ENCODE measurements at places on chromosomes 2 and 18. TPM values are rescaled to one million over a fixed set of nuclear protein-coding genes. Genes with fewer than 3 reads are reported as not detected.

The KCNK3 gene
- 32.8 TPM for total RNA-seq

The HOXD11 gene
- 0.49 TPM for total RNA-seq

The ANKRD23 gene
- total RNA-seq: 3.2 TPM

The UNC50 gene
- 43.6 TPM for total RNA-seq

The ATOH8 gene
- total RNA-seq: 3.8 TPM

The UGT1A8 gene
- 0.15 TPM for total RNA-seq

The XPO1 gene
- total RNA-seq: 189 TPM

The IGFBP2 gene
- 54.8 TPM for total RNA-seq

The IL36RN gene
- total RNA-seq: not detected

The COL6A3 gene
- total RNA-seq: 0.69 TPM

The POTEJ gene
- total RNA-seq: not detected

The ASB18 gene
- total RNA-seq: not detected

The DAPL1 gene
- total RNA-seq: not detected

The TMEM198 gene
- 2.3 TPM for total RNA-seq

The IL36B gene
- total RNA-seq: not detected

The AP1S3 gene
- 66.3 TPM for total RNA-seq

The IL1R2 gene
- 0.15 TPM for total RNA-seq

The PSD4 gene
- 3.6 TPM for total RNA-seq

The RAX gene
- total RNA-seq: not detected

The CHAC2 gene
- total RNA-seq: 7.6 TPM

The CD28 gene
- total RNA-seq: 0.21 TPM

The HOXD13 gene
- total RNA-seq: not detected

The CAPN13 gene
- not detected for total RNA-seq

The NUP35 gene
- total RNA-seq: 28.9 TPM

The HNRNPA3 gene
- total RNA-seq: 228 TPM

The PLGLB2 gene
- not detected for total RNA-seq

The HAAO gene
- 0.74 TPM for total RNA-seq

The RAB11FIP5 gene
- 27.3 TPM for total RNA-seq

The SEPTIN10 gene
- 100.0 TPM for total RNA-seq

The MYCN gene
- not detected for total RNA-seq

The MRO gene
- total RNA-seq: not detected

The TRPM8 gene
- total RNA-seq: 3.9 TPM

The SH3RF3 gene
- 4.9 TPM for total RNA-seq

The LIPG gene
- total RNA-seq: 92.0 TPM

The KCNG2 gene
- total RNA-seq: not detected

All from Panc1 (cell line).